ENCODE measurements at places on chromosomes 12 and 14. TPM values are rescaled to one million over a fixed set of nuclear protein-coding genes. Genes with fewer than 3 reads are reported as not detected.

The CMAS gene
- 30.4 TPM for polyA plus RNA-seq

The CRY1 gene
- polyA plus RNA-seq, result 39.8 TPM

DNA sequence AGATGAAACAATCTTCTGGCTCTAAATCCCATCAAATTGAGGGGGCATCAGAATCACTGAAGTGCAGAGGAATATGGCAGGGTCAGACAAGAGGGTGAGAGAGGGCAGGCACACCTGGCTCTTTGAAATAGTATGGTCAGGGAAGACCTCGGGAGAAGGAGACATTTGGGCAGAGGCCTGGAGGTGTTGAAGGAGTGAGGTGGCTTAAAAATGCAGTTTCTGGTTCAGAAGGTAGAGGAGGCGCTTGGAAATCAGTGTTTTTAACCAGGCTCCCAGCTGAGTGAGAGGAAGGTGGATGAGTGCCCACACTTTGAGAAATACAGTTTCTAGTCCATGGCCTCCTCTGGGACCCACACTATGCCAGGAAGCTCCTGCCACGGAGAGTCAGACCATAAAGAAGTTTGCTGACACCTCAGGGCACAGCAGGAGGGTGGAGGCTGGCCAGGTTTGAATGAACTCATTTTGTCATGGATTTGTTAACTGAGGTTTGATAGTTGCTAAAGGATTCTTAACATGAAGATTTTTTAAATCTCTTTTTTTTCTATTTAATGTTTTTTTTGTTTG lies 20.1 kb downstream of the NID2 start:
- H3K36me3 ChIP-seq, result no peaks in the 10 kb centered on the region
- H3K27ac ChIP-seq, result no peak overlapping the region
- peaks cover 3% of the 10 kb centered on the region for H3K4me1 ChIP-seq
- H3K27me3 ChIP-seq, result peaks cover 5% of the 10 kb centered on the region
- no peak for DNase-seq
- no peak overlapping the region for H3K4me3 ChIP-seq

- DNase-seq, result no peak
- no peaks in the 10 kb centered on the region for H3K36me3 ChIP-seq
- H3K4me1 ChIP-seq, result no peaks in the 10 kb centered on the region
- no peak overlapping the region for H3K27ac ChIP-seq
- peaks cover 10% of the 10 kb centered on the region for H3K27me3 ChIP-seq
These were observed 8.9 kb upstream of the TCL1B start for GRCh38 chr14:95677179-95677835.

- peaks cover 3% of the 10 kb centered on the region for H3K27me3 ChIP-seq
- no peaks in the 10 kb centered on the region for H3K36me3 ChIP-seq
- H3K4me3 ChIP-seq, result no peak overlapping the region
- H3K27ac ChIP-seq, result no peak overlapping the region
- DNase-seq, result no peak
These were observed 694.0 kb upstream of the USP15 start for GRCh38 chr12:61566183-61566582.

Measured in immature natural killer cell (primary cell).